ENCODE measurements at places on chromosomes 11 and 22.

- DNase-seq: no peak
Observed at GRCh38 chr11:106463154-106463553, 385.7 kb downstream of the AASDHPPT start.

DNA sequence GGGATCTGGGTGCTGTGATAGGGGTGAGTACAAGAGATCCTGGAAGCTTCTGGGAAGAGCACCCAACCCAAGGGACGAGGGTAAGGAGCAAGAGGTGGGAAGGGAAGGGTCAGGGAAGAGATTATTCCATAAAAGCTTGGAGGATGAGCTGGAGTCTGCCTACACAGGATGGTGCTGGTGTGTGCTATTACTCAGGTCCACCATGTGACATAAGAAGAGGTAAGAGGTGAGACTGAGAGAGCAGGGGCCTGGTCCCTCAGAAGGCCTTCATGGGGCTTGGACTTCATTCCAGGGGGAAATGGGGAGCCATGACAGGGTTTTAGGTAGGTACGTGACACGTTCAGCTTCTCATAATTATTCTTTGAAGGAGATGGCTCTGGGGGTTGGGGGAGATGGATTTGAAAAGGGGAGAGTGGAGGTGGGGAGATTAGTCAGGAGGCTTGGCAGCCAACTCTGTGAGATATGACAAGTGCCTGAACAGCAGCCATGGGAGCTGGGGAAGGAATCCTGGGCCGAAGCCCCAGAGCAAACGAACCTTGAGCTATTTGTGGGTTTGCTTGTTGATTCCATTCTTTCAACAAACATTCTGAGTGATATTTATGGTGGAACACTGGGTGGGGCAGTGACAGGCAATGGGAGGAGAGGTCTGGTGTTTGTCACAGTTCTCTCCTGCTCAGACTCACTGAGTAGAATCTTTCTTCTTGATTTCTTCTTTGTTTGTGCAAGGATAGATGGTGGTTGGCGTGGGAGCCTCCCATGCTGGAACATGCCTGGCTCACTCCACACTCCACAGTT, 11.2 kb upstream of the NCAM1 start:
- no peak for DNase-seq

GRCh38 chr11:112279901-112280267, 19.2 kb upstream of the PLET1 start:
- DNase-seq: peak; percentile 54

DNA sequence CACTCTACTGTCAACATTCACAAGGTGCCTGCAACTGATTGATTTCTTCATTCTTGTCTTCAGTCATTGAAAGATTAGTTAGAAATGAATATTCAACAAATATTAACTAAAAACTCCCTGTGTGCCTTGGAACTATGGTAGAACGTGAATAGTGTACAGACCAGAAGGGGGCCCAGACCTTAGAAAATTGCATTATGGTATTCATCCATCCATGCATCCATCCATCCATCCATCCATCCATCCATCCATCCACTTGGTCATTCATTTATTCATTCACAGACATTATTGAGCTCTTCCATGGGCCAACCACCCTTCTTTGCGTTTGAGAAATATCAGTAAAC, 10.2 kb upstream of the ACCSL start:
- no peak for DNase-seq

GRCh38 chr11:129386795-129387397, 11.2 kb downstream of the BARX2 start:
- DNase-seq: no peak

- no peak for DNase-seq
Observed at GRCh38 chr11:87778357-87778756, 396.9 kb downstream of the RAB38 start.

- DNase-seq: no peak
Observed at GRCh38 chr11:95044010-95044409, 5.2 kb upstream of the KDM4F start.

DNA sequence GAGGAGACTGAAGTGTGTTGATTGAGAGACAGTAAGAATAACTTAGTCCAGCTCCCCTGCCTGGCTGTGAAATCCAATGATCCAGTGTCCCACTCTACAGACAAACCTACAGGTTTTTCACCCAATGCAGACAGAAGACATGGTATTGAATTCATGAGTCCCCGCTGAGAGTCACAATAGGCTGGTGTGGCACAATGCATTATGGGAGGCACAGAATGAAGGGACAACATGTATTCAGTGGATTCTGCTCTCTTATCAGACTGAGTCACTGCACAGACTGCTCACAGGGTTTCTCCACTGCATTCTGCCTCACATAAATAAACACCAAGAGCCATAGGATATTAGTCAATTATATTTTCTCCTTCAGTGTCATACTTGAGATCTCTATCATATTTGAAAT, 55.2 kb upstream of the TOP3B start:
- DNase-seq: peak; percentile 33

DNA sequence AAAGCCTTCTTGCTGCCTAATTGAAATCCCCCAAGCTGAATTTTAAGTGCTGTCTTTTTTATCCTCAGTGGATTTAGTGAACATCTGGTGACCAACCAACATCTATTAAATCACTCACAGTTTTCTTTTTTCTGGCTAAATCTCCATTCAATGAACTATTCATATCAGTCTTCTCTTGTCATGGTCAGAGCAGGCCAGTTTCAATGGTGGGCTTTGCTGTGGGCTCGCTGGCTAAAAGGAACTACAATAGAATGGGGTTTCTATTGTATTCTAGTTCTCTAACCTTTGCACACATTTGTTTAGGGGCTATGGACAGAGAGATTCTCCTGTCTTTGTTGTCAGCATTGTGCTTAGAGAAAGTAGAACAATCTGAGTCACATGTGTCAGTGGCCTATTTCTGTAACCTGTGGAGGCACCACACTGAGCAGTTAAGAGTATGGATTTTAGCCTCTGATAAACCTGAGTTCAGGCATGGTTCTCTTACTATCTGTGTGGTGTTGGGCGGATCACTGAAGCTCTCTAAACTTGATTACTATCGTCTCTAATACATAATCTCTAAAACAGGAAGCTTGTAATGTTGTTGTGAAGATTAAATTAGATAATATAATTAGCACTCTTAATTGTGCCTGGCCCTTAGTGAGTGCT, 94.2 kb upstream of the CADM1 start:
- no peak for DNase-seq

- DNase-seq: no peak
Observed at GRCh38 chr11:104583857-104584256, 314.4 kb downstream of the CASP12 start.

DNA sequence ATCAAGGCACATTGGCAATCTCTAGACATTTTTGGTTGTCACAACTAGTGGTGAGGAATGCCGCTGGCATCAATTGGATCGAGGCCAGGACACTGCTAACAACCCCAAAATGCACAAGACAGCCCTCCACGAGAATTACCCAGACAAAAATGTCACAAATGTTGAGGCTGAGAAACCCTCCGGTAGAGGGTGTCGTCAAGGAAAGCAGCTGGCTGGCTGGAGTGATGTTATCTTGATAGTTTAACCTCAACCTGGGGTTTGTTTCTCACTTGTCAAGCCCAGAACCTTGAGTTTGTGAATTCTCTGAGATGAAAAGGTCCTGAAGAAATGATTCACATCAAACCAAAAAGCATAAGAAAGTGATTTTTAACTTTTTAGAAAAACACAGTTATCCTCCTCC, 21.1 kb upstream of the TMPRSS13 start:
- no peak for DNase-seq

DNA sequence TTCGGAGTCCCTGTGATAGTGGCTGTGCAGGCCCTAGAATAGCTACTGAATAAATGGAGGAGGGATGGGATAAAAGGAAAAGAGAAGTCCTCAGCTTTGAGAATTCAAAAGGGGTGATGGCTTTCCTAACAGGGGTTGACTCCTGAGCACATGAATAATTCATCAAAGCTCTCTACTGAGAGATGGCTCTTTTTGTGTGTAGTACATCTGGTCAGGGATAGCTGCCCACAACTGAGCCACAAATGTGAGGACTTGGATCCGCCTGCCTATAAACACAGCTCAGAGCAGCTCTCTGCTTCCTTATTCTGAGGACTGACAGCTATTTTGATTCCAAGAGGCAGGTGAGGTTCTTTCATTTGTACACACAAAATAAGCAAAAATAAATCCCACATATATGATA, 82.3 kb downstream of the USP35 start:
- DNase-seq: no peak

DNA sequence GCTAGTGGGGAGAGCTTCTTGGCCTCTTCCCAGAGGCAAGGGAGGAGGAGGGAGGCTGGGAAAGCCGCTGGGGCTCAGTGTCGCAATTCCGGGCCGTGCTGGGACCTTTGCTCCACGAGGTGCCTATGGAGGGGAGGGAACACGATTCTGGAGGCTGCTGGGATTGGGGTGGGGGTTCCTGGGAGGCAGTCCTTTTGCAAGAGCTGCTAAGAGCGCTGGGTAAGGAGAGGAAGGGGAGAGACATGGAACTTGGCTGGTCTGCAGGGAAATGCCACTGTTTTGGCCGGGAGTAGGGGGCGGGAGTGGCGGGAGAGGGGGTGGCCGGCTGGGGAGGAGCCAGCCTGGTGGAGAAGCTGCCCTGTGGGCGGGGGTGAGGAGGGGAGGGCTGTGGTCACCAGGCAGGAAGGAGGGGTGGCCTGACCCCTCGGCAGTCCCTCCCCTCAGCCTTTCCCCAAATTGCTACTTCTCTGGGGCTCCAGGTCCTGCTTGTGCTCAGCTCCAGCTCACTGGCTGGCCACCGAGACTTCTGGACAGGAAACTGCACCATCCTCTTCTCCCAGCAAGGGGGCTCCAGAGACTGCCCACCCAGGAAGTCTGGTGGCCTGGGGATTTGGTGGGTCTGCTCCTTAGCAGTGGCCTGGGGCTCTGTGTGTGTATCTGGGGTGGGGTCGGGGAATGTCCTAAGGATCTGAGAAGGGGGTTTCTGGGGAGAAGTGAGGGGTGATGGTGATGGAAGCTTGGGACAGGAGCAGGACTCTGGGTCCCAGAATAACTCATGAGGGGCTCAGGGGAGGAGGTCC, at the start of gene NR1H3:
Gene NR1H3 (plus strand): TSS at position 480 of the 800 bp plus-strand sequence. CDS start 1,221 bp downstream, outside the sequence.
- peak; percentile 58 for DNase-seq

- DNase-seq: peak; percentile 9
Observed at GRCh38 chr11:127074151-127074761, 73.7 kb upstream of the KIRREL3 start.

DNA sequence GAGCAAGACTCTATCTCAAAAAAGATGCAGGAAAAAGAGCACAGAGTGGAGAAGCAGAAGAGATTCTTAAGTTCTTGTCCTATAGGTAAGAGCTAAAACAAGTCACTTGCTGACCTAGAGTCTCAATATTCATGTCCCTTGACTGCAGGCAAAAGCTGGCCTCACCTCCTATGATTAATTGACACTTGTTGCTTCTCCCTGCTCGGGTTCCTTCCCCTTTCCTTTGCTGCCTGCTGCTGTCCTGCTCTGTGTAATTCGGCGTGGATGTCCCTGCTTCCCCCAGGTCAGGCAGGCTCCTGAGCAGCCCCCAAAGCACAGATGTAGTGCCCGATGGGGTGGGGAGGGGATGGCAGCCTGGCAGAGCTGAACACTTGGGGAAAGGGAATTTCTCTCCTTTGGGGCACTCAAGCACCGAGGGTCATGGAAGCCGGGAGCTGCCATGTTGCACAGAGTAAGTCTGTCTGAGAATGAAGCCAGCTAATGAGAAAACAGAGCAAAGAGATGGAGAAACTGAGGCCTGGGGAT, 60.8 kb upstream of the NUP50 start:
- no peak for DNase-seq

GRCh38 chr11:13956988-13957387, 5.5 kb upstream of the SPON1 start:
- no peak for DNase-seq

- no peak for DNase-seq
Observed at GRCh38 chr11:15912825-15913224, 443.5 kb downstream of the SOX6 start.

GRCh38 chr11:117005758-117006157, 92.5 kb downstream of the SIK3 start:
- no peak for DNase-seq

DNA sequence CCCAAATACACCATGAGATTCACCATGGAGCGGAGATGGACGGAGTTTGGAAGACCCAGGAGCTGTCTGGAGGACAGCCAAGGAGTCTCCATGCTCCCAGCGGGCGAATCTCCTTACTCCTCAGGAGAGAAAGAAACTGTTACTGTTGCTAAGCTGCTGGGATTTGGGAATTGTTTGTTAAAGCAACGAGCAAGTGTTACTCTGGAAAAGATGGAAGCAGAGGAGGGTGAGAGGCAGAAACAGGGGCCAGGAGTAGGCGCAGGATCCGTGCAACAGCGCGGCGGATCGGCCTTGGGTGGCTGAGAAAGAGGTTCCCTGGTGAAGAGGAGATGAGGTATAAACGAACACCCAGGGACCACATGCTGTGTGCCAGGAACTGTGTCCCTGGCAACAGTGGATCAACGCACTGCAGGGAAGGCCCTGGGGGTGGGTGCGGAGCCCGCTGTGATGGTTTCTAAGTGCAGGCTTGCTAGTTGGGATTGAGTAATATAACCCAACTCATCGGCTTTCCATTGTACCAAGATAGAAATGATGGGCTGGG, 1436.4 kb downstream of the BRD1 start:
- no peak for DNase-seq

- DNase-seq: no peak
Observed at GRCh38 chr11:11157185-11157584, 195.9 kb downstream of the CSNK2A3 start.

DNA sequence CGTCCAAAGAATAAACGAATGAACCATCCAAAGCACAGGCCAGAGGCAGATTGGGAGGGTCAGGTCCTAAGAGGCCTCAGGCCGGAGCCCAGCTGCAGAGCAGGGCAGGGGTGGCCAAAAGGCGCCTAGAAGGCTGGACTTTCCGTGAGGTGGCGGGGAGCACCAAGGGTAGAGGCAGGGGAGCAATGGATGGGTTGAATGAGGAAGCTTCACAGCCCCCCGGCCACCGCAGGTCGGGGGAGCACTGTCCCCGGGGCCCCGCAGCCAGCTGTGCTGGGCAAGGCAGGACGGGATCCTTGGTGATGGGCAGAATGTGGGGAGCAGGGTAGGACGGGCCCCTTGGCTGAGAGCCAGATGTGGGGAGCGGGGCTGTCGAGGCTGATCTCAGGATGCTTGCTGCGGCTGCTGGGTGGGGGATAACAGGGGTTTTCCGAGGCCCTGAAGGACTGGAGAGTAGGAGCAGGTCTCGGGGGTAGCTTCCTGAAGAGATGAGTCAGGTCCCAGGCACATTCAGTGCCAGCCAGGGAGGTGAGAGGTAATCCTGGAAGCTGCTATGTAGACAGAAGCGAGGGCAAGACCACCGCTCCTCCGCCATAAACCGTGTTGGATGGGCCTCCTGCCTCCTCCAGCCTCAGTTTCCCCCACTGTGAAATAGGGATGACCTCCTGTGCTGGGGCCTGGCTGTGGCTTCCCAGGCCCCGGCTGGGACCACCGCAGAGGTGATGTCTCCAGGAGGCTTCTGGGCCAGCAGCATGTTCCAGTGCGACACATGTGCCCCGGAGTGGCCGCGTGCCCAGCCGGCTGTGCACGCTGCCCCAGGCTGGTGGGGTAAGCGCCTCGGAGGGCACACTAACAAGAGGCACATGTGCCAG, 34.6 kb upstream of the KCNQ1OT1 start:
- no peak for DNase-seq

- no peak for DNase-seq
Observed at GRCh38 chr11:28526406-28526751, 418.2 kb downstream of the METTL15 start.

- DNase-seq: no peak
Observed at GRCh38 chr11:59706518-59707285, 6.9 kb downstream of the OR10V1 start.
